Kidney glomerular epithelial cell (primary cell): ENCODE measurements at places on chromosomes 1 and 21.
A peak's percentile ranks its signal among the peaks of the same experiment; 100 is the strongest.

GRCh38 chr1:54604051-54604450 is 19.3 kb downstream of the FAM151A start:
- no peak for DNase-seq

DNA sequence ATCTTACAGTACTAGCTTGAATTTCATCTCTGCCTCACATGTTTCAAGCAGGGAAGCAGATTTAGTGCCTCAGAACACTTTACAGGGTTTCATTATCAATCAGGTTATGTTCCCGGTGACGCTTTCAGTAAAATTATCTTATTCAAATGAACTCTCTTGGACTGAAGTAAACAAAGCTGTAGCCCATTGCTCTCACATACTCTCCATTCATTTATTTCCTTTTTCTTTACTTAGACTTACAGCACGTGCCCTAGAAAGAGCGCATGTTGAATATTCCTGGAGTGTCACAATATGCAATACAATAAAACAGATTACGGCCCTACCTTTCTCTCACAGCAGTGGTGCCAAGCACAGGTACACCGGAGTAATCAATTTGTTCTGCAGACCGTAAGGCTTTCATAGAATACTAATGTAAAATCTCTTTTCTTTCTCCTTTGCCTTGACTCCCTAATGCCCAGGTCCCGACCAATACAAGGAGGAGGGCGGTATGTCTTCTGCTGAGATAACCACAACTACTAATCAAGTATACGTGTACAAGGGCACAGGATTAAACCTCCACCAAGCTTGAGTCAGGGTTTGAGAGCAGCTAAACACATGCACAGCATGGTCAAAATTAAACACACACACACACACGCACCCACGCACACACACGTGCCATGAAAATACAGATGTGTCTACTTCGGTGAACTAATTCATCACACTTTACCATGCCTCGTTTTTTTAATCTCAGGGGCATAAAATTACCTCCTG is 62.8 kb downstream of the NRIP1 start:
- no peak for DNase-seq

GRCh38 chr1:214354440-214355148 is 73.6 kb downstream of the SMYD2 start:
- DNase-seq: peak; percentile 23

- DNase-seq: peak; percentile 3
These were observed 12.7 kb upstream of the WDR26 start for GRCh38 chr1:224447251-224447650.

- DNase-seq: peak; percentile 11
These were observed 52.4 kb upstream of the SLFNL1 start for GRCh38 chr1:41073971-41074370.

- no peak for DNase-seq
These were observed 65.9 kb upstream of the LRRN2 start for GRCh38 chr1:204751480-204751879.

DNA sequence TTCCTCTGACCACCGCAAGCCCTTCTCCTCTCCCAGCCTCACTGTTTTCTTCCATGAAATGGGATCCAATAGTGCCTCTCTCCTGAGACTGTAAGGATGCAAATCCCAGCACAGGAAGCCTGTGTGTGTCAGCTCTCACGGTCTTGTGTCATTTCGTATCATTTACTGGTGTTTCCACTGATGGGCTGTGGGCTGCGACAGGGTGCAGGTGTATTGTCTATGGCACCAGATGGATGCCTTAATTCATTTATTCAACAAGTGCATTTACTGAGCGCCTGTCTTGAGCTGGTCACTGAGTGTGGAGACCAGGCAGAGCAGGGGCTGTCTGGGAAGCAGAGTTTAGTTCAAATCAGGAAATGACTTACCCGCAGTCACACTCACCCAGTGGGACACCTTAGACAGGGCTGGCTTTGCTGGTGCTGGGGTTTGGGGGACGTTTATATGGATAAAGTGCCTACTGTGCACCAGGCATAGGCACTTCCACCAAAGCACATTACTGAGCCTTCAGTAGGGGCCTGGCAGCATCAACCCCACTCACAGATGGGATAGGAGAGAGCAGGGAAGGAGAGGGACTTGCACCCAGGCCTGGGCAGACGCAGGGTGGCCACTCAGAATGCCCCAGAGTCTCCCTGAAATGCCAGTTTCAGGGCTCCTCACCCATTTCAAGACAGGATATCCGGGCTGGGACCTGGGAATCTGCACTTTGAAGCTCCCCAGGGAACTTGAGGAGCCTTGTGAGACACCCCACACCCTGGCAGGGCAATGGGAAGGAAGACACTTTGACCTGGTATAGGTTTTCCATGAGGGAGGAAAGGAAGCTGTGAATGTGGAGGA is 398.9 kb downstream of the MATN1 start:
- DNase-seq: no peak

DNA sequence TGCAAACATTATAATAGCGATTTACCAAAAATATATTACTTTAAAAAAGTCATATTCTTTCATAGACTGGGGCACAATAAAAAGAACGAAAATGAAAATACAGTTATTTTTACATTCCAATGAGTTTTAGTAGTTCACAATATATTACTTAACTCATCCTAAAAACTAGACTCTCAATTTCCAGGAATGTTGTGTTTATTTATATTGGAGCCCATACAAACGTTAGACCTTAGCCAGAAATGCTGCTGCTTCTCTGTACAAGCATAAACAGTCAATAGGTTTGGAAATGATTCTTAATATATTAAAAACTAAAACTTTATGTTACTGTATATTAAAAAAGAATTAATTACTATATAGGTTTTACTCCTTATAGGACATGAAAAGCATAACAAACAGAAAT is 302.3 kb downstream of the BRINP3 start:
- DNase-seq: no peak
